ENCODE measurements at places on chromosomes 5 and 9.

DNA sequence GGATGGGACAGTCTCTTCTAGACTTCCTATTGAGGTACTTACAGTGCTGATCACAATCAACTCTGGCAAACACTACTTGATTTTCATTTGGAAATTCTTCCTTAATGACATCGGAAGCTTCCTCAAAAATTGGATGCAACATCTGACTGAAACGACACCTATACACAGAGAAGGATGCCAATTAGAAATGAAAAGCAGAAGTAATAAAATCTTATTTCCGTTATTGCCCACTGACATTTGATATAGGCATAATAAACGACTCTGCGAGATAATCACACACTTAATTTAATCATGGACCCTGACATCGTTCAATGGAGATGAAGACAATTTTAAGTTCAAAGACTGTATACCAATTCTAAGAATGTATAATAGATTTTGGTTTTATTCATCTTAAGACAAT, 46.4 kb downstream of the ERP44 start:
- no peak for DNase-seq

- DNase-seq: no peak
Observed at GRCh38 chr5:108174286-108174685, 207.6 kb downstream of the FBXL17 start.

DNA sequence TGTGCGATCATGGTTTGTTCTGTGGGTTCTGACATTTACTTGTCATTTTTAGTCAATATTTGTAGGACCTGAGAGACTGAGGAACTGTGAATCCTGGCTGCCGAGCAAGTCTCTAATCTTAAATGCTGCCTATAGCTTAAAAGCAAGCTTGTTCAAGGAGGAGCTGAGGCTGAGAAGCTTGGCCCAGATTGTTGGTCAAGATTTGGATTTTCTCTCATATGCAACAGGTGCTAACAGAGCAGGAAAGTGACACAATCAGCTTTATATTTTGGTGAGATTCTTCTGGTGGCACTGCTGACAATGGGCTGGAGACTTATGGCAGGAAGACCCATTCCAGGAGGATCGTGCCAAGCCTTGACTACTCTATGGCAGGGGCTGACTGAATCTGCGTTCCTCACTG, 192.5 kb downstream of the MAPKAP1 start:
- DNase-seq: no peak

- no peak for DNase-seq
Observed at GRCh38 chr9:133701981-133702797, 36.0 kb downstream of the SARDH start.

DNA sequence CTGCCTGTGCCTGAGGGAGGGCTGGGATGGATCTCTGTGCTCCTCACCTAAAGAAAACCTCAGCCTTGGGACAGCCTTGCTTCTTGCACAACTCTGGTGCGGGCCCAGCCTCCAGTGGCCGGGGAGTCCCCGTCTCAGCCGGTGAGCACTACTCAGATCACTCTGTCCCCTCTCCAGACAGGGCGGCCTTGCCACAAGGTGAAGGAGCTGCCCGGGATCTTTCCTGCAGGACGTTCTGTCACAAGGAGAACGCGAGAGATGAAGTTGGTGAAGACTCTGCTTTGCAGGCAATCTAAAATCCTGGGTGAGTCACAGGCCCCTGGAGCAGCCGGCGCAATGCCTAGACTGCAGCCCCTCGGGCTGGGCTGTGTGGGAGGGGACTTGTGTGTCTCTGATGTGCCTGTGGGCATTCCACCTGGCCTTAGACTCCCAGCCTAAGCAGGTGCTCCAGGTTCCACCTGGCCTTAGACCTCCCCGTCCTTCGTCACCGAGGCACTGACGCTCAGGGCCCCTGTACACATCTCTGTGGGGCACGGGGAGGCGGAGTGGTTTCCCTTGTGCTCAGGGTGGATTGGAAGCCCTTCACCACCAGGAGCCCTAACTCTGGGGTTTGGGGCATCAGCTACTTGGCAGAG, 15.2 kb upstream of the IRX4 start:
- no peak for DNase-seq

GRCh38 chr9:27385606-27386322, 88.8 kb upstream of the EQTN start:
- DNase-seq: no peak

GRCh38 chr5:156124708-156125107, 202.3 kb upstream of the SGCD start:
- no peak for DNase-seq
